ENCODE measurements at places on chromosomes 12 and 14.

DNA sequence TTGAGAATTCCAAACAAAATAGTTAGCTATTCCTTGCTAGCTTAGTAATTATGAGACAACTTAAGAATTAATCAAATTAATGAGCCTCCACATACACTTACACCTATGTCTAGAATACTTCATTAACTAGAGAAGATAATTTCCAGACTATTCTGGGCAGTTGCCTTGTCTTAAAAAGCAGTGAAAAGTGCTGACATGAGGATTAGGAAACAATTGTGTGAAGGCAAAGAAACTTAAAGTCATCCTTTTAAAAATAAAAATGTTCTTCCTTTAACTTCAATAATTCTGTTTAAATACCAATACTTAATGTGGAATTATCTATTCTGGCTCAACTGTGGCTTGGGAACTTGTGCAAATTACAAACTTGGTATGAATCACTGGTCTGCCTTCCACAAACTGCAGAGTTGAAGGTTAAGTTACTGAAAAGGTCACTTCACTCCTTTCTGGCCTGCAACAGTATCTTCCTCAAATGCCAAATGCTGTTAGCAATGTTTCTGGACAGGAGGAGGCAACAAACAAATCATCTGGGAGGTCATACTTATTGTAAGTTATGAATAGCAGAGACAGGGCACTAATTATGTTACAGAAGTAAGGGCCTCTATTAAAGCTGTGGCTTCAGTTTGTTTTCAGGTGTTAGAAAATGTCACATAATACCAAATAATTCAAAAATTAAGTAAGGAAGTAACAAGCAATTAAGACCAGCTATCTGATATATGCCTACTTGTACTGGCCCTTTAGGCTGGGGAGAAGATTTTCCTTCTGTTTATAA is 19.2 kb downstream of the PPTC7 start:
- no peaks in the 10 kb centered on the region for H3K27me3 ChIP-seq
- peaks cover 5% of the 10 kb centered on the region for H3K4me1 ChIP-seq
- H3K4me3 ChIP-seq, result no peak overlapping the region
- peak overlapping the region; percentile 78 for H3K27ac ChIP-seq
- no peaks in the 10 kb centered on the region for H3K36me3 ChIP-seq

DNA sequence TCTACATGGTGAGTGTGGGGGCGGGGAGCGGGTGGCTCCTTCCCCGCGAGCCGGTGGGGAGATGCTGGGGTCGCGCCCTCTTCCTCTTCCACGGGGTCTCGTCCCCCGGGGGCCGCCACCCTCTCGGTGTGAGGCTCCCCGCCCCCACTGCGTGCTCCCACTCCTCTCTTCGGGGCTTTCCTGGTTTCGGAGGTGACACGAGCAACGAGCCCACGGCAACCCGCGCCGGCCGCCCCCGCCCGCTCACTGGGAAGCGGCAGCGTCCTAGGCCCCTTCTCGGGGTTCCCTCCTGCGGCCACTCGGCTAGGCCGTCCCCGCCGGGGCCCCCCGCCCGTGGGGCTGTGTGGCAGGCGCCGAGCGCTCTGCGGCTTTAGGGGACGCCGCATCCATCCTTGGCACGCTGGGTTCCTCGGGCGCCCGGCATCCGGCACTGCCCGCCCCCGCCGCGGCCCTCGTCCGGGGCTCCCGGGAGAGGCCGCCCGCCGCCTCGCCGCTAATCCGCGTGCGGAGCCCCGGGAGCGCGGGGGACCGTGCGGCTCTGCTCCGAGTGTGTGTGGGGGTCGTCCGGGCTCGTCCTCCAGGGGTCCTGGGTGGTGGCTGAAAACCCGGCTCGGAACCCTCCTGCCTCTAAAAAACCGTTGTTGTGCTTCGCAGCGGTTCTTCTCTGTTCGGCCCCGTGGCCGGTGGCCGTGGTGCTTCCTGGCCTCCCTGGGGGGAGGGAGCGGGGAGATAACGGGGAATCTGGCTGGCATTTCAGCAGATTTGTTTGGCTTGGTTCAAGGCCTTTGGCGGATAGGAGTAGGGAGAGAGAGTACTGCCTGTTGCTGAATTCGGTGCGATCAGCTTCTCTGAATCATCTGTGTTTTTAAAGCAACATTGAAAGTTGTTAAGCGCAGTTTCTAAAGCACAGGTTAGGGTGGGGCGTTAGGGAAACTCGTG is 1.0 kb downstream of the PCNX1 start:
- H3K36me3 ChIP-seq, result no peaks in the 10 kb centered on the region
- DNase-seq, result peak; percentile 54
- H3K27ac ChIP-seq, result peak overlapping the region; percentile 98
- no peaks in the 10 kb centered on the region for H3K27me3 ChIP-seq
- peak overlapping the region; percentile 87 for H3K4me3 ChIP-seq
- peaks cover 11% of the 10 kb centered on the region for H3K4me1 ChIP-seq

DNA sequence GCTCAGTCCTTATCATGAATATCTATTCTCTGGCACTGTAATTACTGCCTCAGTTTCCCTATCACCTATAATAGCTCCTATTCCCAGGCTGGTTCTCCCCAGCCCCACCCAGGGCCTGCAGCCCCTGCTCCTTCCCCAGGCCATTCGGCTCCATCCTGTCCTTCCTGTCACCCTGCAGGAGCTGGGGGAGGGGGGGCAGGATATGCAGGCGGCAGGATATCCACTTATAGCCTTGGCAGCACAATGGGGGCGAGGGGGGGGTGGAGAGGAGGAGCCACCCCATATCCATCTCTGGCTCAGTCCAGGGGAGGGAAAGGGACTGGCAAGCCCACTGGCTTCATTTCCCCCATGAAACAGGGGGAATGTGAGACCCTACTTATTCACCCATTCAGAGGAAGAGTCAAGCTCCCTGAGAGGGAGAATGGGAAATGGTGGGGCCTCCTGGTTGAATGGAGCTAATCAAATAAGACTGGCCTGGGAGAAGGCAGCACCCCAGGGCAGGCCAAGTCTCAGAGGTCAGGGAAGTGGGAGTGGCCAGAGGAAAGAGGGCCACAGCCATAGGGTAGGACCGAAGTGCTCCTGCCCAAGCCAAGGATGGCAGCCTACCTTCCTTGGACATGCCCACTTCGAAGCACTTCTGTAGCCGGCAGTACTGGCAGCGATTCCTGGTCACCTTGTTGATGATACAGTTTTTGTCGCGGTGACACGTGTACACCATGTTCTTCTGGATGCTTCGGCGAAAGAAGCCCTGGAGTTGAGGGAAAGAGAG is 7.8 kb upstream of the ITGB7 start:
- peak; percentile 71 for DNase-seq
- no peak overlapping the region for H3K4me3 ChIP-seq
- H3K4me1 ChIP-seq, result peaks cover 16% of the 10 kb centered on the region
- no peaks in the 10 kb centered on the region for H3K36me3 ChIP-seq

DNA sequence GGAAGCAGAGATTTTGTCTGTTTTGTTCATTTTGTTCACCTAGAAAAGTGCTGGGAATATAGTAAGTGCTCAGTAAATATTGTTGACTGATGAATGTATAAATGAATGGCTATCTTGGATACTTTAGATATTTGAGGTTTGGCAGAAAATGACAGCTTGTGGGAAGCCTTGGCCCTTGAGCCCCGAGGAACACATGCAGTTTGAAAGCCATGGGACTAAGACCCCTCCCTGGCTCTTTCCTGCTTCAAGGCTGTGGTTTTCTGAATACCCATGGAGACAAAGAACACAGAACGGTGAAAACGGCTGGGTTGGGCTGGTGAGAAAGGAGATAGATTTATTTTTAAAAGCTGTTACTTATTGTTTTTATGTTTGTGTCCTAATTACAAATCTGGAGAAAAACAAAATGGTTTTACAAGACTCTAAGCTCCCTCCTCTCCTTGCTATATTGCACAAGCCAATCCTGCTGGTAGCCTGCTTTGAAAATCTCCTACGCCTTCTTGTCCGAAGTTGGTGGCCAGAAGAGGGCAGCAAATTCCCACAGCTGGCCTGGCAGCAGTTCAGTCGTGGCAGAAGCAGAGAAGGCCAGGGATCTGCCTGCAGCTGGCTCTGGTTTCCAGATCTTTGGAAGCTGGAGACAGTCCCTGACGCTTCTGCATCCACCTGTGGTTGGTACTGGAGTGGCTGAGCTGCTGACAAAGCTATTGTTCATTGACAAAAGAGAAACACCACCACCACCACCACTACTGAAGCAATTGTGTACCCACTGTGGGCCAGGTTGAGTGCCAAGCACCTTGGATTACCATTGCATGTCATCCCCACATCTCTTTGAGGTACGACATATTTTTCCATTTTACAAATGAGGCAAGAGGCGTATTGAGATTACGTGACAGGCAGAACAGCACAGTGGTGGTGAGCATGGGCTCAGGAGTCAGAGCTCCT is 5.2 kb upstream of the KRT85 start:
- no peaks in the 10 kb centered on the region for H3K36me3 ChIP-seq
- no peaks in the 10 kb centered on the region for H3K4me1 ChIP-seq
- DNase-seq, result peak; percentile 76
- H3K27me3 ChIP-seq, result no peaks in the 10 kb centered on the region
- peak overlapping the region; percentile 39 for H3K27ac ChIP-seq

GRCh38 chr12:131832321-131833231 is 4.4 kb downstream of the MMP17 start:
- no peaks in the 10 kb centered on the region for H3K4me1 ChIP-seq
- H3K27me3 ChIP-seq, result peaks cover 3% of the 10 kb centered on the region
- peak; percentile 72 for DNase-seq
- H3K27ac ChIP-seq, result peak overlapping the region; percentile 16
- no peaks in the 10 kb centered on the region for H3K36me3 ChIP-seq
- H3K4me3 ChIP-seq, result peak overlapping the region; percentile 27

- DNase-seq, result no peak
- H3K36me3 ChIP-seq, result no peaks in the 10 kb centered on the region
- no peaks in the 10 kb centered on the region for H3K27me3 ChIP-seq
- H3K4me3 ChIP-seq, result no peak overlapping the region
Measured at GRCh38 chr14:69701291-69701690, 65.7 kb upstream of the SRSF5 start.

GRCh38 chr14:94649543-94650443 is 37.6 kb downstream of the SERPINA3 start:
- no peak overlapping the region for H3K27ac ChIP-seq
- no peaks in the 10 kb centered on the region for H3K4me1 ChIP-seq
- no peak overlapping the region for H3K4me3 ChIP-seq
- no peak for DNase-seq

DNA sequence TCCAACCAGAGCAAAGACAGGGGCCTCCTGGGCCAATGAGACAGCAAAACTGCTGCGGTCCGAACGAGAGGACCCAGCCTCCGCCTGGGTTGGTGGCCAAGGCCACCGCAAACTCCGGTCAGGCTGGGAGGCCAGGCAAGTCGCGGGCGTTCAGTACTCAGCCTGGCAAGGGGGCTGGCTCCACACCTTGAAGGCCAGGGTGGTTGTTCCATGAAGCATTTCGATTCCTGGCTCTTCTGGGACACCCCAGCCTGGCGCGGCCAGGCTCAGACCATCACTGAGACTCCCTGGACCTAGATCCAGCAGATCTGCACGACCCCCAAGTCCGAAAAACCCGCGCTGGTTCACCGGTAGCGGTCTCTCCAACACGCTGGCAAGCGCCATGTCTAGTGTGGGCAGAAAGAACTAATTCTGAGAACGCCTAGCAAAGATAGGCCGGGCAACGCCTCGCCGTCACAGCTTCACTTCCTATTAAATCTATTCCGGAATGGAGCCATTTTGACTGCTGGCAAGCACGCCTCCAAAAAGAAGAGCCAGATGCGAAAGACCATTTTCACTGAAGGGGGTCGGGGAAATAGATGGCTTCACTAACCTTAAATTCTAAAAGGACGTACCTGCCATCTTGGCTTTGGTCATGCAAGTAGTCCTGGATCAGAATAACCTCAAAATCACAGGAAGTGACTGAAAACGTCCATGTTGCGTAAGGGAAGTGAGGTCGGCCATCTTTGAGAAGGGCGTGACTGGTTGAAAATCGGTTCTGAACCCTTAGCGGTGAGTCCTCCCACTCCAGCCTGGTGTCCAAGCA is at the start of gene PSMB5:
Gene PSMB5, minus strand, starts transcription at position 403 of the 805 bp plus-strand sequence. Its CDS starts 19 bp downstream, at position 384.
- H3K27ac ChIP-seq, result peak within 1 kb of the TSS; percentile 90
- peak; percentile 87 for DNase-seq
- peaks cover 7% of the 10 kb centered on the region for H3K4me1 ChIP-seq
- H3K36me3 ChIP-seq, result no peaks in the 10 kb centered on the region

DNA sequence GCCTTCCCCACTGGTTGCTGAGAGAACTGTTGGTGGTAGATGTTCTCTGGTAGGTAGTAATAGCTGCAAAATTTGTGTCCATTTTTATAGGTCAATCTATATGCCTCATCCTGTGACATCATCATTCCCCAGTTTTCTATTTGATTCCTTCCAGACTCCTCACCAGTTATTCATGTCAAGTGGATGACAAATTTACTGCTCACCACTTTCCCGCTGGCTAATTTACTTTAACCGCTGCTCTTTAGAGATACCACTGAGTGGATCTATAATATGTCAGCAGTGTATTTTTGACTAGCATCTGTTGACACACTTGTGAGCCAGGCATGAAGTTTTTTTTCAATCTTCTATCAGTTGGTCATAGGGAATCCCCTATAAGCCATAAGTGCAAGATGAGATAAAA is 24.6 kb downstream of the GPR65 start:
- H3K36me3 ChIP-seq, result no peaks in the 10 kb centered on the region
- no peak for DNase-seq
- no peak overlapping the region for H3K27ac ChIP-seq
- H3K4me1 ChIP-seq, result no peaks in the 10 kb centered on the region

GRCh38 chr12:107894589-107894988 is 120.1 kb downstream of the ASCL4 start:
- DNase-seq, result no peak
- no peaks in the 10 kb centered on the region for H3K4me1 ChIP-seq
- H3K36me3 ChIP-seq, result no peaks in the 10 kb centered on the region
- no peak overlapping the region for H3K4me3 ChIP-seq
- H3K27me3 ChIP-seq, result no peaks in the 10 kb centered on the region

GRCh38 chr12:92943482-92944250 is 14.6 kb upstream of the EEA1 start:
- no peaks in the 10 kb centered on the region for H3K27me3 ChIP-seq
- no peak for DNase-seq
- H3K4me1 ChIP-seq, result no peaks in the 10 kb centered on the region
- peak overlapping the region; percentile 10 for H3K27ac ChIP-seq

GRCh38 chr12:12915656-12916055 is 24.3 kb downstream of the GPRC5A start:
- no peaks in the 10 kb centered on the region for H3K4me1 ChIP-seq
- DNase-seq, result no peak
- peak overlapping the region; percentile 7 for H3K27ac ChIP-seq
- no peaks in the 10 kb centered on the region for H3K36me3 ChIP-seq
- H3K27me3 ChIP-seq, result no peaks in the 10 kb centered on the region

DNA sequence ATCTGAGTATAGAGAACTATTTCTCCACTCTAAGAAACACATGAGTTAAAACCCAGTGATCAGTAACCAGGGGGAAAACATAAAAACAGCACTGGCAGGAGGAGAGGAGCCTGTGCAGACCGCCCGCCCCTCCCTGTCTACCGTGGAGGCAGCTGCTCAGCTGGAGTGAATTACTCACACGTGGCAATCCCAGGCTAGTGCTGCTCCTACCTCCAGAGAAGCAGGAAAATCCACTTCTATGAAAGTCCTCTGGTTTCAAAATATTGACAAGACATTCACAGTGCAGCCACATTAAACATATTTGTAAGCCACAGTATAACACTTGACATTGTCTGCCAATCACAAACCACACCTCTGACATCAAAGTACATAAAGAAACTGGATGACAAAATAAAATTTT is 16.7 kb downstream of the TMEM132D start:
- H3K4me3 ChIP-seq, result no peak overlapping the region
- no peaks in the 10 kb centered on the region for H3K4me1 ChIP-seq
- H3K27ac ChIP-seq, result no peak overlapping the region

Measured in uterus (tissue), 4 donors.